Vein endothelial cell (primary cell): ENCODE measurements at places on chromosomes 6 and 20. TPM values are rescaled to one million over a fixed set of nuclear protein-coding genes. Genes with fewer than 3 reads are reported as not detected.

Gene ADGRF5
- total RNA-seq = 80.0 and 246 TPM in 2 replicates

Gene SPAG4
- total RNA-seq = 6.9 and 17.0 TPM in 2 replicates

Gene PRL
- not detected in 2 replicates for total RNA-seq

Gene LYRM4
- 19.0 and 21.2 TPM in 2 replicates for total RNA-seq

Gene TRIM40
- total RNA-seq = not detected in 2 replicates

Gene EGFL8
- total RNA-seq = 0.96 and 3.6 TPM in 2 replicates

Gene NSFL1C
- 38.5 and 38.6 TPM in 2 replicates for total RNA-seq

Gene PFDN4
- 82.0 and 116 TPM in 2 replicates for total RNA-seq

Gene PSORS1C1
- total RNA-seq = 4.0 and 8.5 TPM in 2 replicates

Gene PDYN
- total RNA-seq = not detected in 2 replicates

Gene MOCS1
- total RNA-seq = 9.2 and 11.1 TPM in 2 replicates

Gene NCOA5
- total RNA-seq = 23.2 and 23.7 TPM in 2 replicates

Gene ZNF335
- 22.4 and 23.2 TPM in 2 replicates for total RNA-seq

Gene PTCHD4
- total RNA-seq = 23.5 and 24.5 TPM in 2 replicates

Gene TRIM31
- total RNA-seq = not detected in 2 replicates

Gene ZNF334
- under 0.01 and 0.48 TPM in 2 replicates for total RNA-seq

Gene CPXM1
- total RNA-seq = 0.19 and 0.33 TPM in 2 replicates

Gene CLDN20
- total RNA-seq = not detected in 2 replicates

Gene HAO1
- total RNA-seq = not detected in 2 replicates

Gene KIFC1
- 20.3 and 33.6 TPM in 2 replicates for total RNA-seq

Gene ADGB
- total RNA-seq = not detected in 2 replicates

Gene PRRC2A
- 91.2 and 102 TPM in 2 replicates for total RNA-seq

Gene RNF217
- 23.4 and 24.2 TPM in 2 replicates for total RNA-seq

Gene CRISP2
- total RNA-seq = not detected in 2 replicates

Gene MYLK2
- total RNA-seq = 2.9 and 8.5 TPM in 2 replicates

Gene WFDC12
- not detected in 2 replicates for total RNA-seq

Gene C6orf118
- total RNA-seq = not detected in 2 replicates

Gene MTFR2
- total RNA-seq = 2.0 and 4.8 TPM in 2 replicates

Gene BMP7
- total RNA-seq = not detected in 2 replicates

Gene PKIB
- total RNA-seq = 0.33 TPM in 1 of 2 replicates, not detected in the other

Gene FAM110A
- 3.5 and 4.9 TPM in 2 replicates for total RNA-seq

Gene ALDH5A1
- 0.48 and 0.98 TPM in 2 replicates for total RNA-seq

Gene MYB
- total RNA-seq = 0.10 TPM in 1 of 2 replicates, not detected in the other
